ENCODE measurements at places on chromosomes 11 and 22.

DNA sequence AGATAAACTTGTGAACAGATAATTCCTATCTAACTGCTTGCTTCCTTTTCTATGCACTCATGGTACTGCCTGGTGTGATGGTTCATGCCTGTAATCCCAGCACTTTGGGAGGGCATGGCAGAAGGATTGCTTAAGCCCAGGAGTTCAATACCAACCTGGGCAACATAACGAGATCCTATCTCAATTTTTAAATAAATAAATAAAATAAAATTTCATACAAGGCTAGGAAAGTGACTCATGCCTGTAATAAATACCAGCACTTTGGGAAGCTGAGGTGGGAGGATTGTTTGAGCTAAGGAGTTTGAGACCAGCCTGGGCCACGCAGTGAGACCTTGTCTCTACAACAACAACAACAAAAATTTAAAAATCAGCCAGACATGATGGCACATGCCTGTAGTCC lies 166.6 kb downstream of the COMMD9 start:
- no peak for DNase-seq

DNA sequence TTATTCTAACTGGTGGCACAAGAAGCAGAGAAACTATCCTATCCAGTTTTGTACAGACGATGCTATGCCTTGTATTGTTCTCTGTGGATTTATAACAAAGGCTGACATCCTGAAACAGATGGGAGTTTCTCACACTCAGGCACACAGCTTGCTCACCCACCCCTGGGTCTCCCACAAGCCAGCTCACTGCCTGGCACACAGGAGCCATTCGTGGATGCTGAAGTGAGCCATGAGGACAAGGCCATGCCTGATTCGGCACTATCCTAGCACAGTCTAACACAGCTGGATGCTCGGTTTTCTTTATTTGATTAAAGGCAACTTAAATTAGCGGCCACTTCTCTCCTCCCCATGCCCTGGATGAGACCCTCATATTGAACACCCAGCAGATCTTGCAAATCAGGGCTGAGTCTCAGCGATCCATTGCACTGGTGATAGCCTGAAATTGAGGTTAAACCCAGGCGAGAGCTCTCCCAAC lies 25.7 kb upstream of the TMPRSS4 start:
- DNase-seq = no peak

DNA sequence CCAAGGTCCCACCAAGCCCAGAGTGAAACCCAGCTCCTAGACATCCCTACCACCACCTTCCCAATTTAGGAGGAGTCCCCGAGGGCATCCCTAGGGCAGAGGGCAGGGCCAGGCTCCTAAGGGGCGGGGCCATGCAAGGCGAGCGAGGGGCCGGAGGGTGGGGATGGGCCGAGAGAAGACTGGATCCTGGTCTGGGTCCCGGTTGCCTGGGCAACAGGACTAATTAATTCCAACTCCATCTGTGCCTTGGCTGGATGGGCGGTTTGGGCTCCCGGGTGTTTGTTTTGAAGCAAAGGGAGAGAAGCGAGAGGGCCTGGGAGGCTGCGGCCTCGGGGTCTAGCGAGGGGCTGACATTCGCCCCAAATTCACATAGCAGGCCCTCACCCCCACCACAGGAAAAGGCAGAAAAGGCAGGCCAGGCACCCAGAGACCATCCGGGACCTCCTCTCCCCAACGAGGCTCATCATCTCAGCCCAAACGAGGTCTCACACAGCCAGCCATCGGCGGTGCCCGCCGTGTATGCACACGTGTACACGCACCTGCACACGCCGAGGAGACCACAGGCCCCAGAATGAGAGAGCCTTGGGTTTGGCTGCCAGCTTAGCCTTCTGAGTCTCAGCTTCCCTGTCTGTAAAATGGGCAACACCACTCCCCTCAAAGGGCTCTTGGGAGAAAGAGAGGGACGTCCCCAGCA lies 23.9 kb downstream of the ELFN2 start:
- DNase-seq = no peak

DNA sequence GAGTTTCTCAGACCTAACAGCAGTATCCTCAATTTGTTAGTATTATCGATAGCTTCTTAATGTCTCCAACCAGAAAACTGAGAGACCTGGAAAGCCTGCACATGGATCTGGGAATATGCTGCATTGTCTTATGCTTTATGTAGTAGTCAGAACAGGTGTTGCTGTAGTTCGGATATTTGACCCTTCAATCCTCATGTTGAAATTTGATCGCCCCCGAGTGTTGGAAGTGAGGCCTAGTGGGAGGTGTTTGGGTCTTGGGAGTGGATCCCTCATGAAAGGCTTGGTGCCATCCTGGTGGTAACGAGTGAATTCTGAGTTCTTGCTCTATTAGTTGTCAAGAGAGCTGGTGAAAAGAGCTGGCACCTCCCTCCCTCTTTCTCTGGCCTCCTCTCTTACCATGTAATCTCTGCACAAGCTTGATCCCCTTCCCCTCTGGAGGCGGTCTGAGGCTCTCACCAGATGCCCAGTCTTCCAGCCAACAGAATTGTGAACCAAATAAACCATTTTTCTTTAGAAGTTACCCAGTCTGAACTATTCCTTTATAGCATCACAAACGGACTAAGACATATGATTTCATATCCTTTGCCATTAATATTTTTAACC lies 227.1 kb downstream of the DDX10 start:
- no peak for DNase-seq

DNA sequence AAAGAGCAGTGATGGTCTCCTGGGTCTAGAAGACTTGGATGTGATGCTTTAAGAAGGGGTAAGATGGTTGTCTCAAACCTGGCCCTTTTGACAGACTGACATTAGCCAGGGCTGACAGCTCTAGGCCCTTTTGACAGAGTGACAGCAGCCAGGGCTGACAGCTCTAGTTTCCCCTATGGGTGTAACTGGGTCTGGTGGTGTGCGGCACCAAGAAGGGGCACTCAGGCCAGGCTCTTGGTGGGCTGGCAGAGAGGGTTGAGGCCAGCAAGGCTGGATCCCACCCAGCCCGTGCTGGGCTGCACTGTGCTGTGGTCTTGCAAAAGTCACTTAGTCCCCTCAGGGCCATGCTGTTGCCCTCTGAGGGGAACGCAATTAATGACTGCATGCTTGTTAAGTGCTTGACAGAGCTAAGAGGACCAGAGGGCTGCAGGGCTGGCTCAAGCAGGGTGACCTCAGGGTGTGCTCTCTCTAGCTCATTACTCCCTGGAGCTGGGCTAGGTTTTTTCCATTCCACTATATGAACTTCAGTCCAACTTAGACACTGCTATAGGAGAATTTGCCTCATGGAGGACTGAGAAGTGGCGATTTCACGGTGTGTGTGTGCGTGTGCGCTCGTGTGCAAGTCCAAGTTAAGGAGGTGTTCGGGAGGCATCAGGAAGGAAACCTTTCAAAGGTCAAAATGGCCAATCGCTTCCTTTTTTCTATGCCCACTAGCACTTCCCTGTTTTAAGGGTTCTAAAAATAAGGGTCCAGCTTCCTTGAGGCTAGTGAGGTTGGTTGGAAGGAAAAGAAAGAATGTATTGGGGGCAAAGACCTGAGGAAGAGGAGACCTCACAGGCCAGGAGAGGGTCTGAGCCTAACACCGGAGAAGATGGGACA lies 4.4 kb downstream of the UBASH3B start:
- DNase-seq = no peak

GRCh38 chr11:113971506-113972195 lies 3.3 kb upstream of the HTR3A start:
- DNase-seq = no peak

DNA sequence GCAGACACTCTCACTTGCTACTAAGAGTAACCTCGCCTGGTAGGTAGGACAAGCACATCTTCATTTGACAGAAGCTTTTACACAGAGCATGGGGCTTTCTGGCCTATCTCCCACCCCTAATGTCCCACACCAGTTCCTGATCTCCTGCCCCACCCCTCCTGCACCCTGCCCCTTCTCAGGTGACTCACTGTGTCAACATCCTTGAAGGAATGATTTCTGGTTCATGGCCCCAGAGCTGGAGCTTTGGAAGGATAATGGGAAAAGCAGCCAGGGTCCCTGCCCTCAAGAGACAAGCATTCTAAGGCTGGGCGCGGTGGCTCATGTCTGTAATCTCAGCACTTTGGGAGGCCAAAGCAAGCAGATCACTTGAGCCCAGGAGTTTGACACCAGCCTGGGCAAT lies 47.2 kb downstream of the LRFN4 start:
- no peak for DNase-seq

DNA sequence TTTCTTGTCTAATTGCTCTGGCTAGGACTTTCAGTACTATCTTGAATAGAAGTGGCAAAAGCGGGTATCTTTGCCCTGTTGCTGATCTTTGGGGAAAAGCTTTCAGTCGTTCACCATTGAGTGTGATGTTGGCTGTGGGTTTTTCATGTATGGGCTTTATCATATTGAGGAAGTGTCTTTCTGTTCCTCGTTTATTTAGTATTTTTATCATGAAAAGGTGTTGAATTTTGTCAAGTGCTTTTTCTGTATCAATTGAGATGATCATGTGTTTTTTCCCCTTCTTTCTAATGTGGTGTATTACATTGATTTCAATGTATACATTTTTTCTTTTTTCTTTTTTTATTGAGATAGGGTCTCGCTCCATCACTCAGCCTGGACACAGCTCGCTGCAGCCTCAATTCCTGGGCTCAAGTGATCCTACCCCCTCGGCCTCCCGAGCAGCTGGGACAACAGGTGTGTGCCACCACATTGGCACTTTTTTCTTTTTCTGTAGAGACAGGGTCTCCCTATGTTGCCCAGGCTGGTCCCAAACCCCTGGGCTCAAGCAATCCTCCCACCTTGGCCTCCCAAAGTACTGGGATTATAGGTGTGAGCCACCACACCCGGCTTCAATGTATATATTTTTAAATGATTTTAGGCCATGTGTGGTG lies 5.3 kb upstream of the GNB1L start:
- no peak for DNase-seq

DNA sequence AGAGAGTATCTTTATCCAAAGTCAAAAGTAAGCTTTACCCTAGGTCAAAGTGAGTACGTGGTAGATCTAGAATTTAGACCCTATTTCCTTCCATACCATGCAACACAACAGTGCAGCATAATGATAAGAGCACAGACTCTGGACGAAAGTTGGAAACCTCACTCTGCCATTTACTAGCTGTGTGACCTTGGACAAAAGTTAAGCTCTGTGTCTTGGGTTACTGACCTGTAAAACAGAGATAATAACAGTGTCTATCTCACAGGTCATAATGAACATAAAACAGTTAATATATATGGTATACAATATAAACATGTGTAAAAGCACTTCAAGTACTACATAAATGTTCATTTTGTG lies 13.6 kb upstream of the CHRNA10 start:
- no peak for DNase-seq

GRCh38 chr22:34070051-34070450 lies 149.8 kb upstream of the LARGE1 start:
- no peak for DNase-seq

DNA sequence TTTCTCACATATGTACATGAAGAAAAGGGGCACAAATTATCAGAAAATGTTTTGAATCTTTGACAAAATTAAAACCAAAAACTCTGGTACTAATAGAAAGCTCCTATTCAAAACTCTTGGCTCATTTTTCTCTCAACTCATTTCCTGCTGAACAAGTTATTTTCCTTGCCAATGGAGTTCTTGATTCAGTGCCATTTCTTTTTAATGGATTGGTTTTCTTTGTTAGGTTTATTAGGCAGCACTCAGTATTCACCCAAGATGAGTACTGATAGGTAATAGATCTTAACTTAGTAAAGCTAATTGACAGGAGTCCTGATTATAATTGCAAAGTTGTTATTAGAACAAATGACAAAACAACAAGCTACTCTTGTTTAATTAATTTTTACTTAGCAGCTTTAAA lies 279.4 kb upstream of the PDGFD start:
- DNase-seq = no peak

GRCh38 chr11:48001438-48002021 lies 21.2 kb downstream of the PTPRJ start:
- peak; percentile 59 for DNase-seq

DNA sequence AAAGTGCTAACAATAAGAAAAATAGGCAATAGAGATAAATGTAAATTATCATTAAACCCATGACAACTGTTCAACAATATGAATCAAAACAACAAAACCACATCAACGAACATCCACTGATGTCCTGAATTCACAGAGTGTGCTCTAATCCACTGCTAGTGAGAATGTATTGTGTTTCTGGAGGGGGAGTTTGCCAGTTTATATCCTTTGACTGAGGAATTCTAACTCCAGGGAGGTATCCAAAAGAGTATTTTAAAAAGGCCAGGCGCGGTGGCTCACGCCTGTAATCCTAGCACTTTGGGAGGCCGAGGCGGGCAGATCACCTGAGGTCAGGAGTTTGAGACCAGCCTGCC lies 1.7 kb upstream of the WEE1 start:
- DNase-seq = no peak

- no peak for DNase-seq
These were observed 5.7 kb upstream of the CHRM1 start for GRCh38 chr11:62926680-62927455.

DNA sequence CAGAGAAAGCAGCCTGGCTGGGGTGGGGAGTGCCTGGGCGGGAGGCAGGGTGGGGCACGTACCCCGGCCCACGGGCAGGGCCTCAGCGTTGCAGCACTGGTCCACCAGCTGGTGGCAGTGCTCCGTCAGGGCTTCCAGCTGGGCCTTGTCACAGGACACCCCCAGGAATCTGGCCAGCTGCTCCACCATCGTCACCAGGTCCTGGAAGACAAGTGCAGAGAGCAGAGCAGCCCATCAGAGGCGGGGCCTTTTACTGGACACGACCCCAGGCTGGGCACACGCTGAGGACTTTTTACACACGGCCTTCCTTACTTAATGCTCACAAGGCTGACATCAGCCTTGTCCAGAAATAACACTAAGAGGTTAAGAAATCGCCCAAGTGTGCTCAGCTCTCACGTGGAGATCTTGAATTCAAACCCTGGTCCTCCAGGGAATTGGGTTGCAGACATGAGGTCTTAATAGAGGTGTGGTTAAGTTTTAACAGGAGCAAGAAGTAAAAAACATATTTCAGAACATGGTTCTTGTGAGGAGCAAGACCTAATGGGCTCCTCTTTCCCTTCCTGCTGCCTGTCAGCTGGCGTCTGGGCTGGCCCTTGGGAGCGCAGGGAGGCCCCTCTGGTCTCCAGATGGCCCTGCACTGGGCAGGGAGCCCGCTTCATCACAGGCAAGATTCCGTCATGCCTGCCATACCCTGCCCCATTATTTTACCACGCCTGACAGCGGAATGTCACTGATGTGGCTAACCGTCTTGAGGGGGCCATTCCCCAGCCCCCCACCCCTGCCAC lies 17.1 kb upstream of the EFCAB6 start:
- DNase-seq = no peak

DNA sequence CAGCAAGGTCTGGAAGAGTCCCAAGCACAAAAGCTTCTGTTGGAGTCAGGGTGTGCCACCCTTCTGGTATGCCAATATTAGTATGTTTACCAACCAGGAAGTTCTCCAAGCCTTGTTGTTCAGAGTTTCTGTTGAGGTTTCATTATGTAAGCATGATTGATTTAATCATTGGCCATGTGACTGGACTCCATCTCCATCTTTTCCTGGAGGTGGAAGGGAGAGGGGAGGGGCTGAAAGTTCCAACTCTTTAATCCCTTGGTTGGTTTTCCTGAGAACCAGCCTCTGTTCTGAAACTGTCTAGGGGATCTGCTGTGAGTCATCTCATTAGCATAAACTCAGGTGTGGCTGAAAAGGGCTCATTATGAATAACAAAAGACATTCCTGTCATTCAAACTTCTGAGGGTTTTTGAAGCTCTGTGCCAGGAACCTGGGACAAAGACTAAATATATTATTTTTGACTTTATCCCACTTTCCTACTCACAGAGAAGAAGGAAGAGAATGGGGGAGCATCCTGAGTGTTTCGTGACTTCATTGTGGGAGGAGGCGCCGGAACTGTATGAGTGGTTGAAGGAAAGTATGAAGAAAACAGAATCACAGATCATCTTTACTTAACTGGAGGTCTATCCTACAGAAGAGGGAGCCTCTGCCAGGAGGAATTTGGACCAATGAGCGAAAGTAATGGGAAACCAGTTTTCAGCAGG lies 138.2 kb downstream of the NECTIN1 start:
- DNase-seq = no peak

Data from activated naive CD4-positive, alpha-beta T cell (primary cell).